ENCODE measurements at places on chromosomes 4 and X.
A peak's percentile ranks its signal among the peaks of the same experiment; 100 is the strongest.

DNA sequence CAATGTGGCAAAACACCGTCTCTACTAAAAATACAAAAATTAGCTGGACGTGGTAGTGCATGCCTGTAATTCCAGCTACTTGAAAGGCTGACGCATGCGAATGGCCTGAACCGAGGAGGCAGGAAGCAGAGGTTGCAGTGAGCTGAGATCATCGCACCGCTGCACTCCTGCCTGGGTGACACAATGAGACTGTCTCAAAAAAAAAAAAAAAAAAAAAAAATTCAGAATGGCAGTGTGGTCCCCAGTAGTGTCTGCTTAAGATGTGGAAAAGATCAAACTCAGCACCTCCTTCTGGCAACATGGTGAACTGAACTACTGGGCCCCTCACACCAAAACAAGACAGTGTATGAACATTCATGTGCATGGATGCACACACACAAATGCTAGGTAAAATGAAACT is 32.2 kb downstream of the SMS start:
- no peak for DNase-seq

DNA sequence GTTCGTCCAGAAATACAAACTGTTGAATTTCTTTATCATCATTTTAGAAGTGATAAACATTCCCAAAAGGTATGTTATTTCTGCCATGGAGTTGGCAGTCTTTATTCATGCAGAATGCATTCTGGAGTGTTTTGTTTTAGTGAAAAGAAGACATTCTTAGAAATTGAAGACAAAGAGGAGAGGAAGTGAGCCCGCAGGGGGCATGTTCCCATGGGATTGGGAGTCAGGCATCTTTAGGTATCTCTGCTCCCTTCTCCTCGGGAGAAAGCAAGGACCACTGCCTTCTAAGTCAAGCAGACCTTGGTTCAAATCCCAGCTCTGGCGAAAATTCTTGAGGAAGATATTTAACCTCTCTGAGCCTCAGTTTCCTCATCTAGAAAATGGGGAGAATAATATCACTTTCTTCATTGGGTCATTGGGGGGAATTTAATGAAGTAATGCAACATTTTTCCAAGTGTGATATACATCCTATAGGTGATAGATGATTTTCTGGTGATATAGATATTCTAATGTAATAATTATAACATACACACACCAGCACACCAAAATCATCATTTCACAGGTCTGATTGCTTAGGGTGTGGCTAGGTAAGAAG is 26.5 kb upstream of the CHRNA9 start:
- no peak for DNase-seq

DNA sequence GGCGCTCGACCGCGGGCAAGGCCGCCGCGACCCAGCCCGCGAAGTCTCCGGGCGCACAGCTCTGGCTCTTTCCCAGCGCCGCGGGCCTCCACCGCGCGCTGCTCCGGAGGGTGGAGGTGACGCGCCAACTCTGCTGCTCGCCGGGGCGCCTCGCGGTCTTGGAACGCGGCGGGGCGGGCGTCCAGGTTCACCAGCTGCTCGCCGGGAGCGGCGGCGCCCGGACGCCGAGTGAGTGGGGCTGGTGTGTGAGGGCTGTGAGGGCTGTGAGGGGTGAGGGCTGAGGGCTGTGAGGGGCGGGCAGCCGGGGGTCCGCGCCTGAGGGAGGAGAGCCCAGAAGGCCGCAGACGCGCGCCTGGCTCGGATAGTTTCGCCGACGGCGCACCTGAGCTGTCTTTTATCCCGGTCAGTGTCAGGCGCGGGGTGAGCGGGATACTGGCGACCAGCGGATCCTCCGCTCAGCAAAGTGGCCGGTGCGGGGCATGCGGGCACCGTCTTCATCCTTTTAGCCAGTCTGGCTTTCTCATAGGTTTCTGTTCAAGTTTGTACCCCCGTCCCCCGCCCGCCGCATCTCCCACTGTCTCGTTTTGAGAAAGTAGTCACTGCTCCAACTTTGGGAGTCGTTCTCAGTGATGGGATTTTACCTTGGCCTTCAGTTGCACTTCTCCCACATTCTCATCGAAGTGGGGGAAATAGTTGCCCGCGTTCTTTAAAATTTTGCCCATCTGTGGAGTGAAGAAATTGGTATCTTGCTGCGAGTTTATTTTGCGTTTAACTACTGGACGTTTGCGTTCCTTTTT is 586 bp downstream of the HERC5 start:
- peak; percentile 75 for DNase-seq

DNA sequence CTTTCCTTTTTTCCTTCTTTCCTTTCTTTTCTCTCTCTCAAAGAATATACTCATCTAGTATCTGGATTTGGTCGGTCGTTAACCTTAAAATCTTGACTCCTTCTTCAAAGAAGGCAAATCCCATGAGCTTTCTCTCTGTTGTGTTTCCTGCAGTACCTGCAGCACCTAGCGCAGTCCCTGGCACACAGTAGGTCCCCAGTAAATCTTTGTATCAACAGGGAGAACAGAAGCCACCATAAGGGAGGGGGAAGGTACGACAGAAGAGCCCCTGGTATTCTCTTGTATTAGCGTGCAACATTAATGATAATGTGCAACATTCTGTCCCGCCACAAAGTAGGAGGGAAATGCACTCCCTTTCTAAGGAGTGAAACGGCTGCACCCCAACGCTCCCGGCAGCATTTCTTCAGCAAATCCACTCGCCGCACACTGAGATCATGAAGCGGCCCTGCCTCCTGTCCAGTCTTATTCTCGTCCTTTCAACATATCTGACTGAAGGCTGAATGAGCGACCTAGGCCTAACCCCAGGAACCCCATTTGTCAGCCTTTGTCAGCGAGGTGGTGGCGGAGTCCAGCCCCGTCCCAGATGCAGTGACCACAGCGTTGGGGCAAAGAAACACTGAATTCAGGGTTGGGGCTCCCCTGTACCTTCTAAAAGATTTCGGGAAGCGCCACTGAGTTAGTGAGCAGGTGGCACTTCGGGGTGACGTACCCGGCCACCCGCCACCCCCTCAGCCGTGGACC is 133.7 kb downstream of the AMELX start:
- DNase-seq: no peak

- DNase-seq: no peak
Observed at GRCh38 chrX:76920607-76921006, 493.1 kb downstream of the MAGEE1 start.

DNA sequence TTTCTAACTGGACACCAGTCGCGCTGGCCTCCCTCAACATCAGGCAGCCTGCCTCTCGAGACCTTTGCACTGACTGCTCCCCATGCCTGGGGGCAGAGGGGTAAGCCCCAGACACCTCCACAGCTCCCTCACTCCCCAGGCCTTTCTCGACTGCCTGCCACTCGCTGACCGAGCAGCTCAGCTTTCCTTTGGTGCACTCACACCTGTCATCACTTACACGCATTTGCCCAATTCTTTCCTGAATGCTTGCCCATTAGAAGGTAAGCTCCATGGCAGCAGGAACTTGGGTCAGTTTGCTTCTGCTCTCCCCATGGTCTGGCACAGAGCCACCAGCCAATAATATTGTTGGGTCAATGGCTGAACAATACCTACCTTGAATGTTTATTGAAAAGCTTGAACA is 32.2 kb upstream of the PROM1 start:
- DNase-seq: no peak

DNA sequence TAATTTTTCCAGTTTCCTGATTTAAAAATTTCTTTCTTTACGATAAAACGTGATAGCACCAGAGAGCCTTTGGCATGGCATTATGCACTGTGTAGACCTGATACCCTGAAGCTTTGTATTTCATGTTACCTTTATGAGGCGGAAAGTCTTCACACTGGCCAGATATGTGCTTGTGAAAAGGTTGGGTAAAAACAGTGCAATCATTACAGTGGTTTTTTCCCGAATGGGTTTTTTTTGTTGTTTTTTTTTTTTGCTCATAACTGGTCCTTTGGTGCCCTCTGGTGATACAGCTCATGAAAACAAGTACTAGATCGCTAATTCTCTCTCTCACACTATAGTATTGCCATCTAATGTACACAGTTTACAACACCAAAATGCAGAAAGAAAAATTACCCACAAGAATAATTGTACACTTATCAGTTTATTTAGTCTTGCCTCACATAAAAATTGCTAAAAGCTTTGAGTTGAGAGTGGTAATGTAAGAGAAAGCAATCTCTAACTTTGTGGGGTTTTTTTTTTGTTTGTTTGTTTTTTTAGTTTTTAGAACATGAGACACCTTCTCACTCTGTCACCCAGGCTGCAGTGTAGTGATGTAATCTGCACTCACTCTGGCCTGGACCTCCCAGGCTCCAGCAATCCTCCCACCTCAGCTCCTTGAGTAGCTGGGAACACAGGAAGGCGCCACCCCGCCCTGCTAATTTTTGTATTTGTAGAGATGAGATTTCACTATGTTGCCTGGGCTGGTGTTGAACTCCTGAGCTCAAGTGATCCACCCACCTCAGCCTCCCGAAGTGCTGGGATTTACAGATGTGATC is 21.3 kb downstream of the SPCS3 start:
- no peak for DNase-seq

DNA sequence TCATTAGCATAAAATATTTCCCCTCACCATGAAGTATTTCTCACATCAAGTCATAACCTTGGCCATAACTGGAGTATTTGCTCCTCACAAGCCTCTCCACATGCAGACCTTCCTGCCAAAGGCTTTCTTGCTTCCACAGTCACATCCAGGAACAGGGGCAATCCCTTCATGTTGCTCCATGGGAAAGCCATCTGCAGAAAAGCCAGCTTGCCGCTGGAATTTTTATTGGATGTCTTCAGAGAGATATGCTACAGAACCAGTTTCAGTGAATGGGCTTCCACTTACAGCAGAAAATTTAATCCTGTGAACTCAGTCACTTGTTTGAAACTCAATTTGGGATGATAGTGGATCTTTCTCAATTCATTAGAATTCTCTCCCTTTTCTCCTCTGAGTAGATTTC is 3.2 kb upstream of the CDKN2AIP start:
- DNase-seq: no peak

GRCh38 chr4:44660396-44660795 is 9.0 kb upstream of the YIPF7 start:
- no peak for DNase-seq

GRCh38 chrX:46994096-46994495 is 81.9 kb downstream of the JADE3 start:
- no peak for DNase-seq

DNA sequence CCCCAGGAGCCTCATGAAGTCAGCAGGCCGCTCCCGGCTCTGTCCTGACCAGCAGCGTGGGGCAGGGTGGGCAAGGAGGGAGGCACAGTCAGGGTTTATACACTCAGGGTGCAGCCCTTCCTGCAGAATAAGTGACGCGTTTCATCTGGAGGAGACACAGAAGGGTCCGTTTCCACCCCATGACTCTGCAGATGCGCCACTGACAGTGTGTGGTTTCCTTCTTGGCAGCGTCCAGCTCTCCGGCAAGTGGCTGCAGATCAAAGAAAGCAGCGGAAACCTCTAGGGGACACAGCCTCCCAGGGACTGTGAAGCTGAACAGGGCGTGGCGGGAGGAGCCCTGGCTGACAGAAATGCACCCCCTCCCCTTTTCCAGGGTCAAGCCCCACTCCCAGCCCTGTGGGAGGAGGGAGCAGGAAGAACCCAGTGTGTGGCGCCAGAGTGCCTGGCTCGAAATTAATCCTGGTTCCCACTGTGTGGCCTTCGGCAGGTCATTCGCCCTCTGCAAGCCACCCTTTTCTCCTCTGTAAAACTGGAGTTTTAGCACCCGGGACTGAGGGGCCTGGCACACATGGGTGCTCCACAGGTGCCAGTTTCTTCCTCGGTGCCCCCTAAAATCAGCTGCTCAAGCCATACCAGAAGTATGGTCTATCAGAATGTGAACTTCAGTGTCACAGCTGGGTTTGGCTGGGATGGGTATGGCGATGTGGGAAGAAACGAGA is 17.3 kb upstream of the TBC1D14 start:
- peak; percentile 79 for DNase-seq

DNA sequence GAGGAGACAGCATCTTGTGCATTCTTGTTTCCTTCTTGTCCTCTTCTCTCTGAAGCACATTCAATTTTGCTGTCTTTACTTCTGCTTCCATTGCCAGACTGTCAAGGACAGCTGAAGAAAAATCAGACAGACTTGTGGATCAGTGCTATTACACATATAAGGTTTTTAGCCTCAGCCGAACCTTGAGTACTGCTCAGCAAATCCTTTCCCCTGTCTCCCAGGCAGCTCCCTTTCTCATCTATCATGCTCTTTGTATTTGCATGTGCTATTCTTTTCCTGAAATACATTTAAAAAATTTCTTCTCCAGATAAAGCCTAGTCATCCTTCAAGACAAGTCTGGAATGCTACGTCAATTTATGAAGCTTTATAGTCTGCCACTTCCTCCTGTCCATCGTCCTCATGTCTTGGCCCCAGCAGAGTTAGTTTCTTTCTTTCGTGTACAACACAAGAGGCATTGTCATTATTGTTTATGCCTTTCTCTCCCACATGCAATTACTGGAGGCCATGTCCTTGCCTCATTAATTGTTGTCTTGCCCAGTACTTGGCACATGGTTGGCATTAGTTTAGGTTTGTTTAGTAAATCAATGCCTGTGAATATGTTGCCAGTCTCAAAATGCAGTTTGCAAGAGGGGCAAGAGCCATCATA is 45.1 kb downstream of the ADGRL3 start:
- no peak for DNase-seq

DNA sequence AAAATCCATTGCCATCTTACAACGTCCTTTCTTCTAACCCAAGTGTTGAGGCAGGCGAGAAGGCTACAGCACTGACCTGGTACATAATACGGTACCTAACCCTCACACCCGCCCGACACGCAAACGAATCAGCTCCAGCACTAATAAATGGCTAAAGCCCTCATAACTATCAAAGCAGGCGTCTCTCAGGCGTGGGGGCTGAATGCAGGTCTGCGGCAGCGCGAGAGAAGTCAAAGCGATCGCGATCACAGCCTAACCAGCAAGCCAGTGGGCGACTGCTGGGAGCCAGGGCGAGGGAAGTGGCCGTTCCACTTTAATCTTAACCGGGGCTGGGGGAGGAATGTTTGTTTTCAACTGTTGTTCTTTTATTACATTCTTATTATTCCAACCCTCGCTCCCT is 1.5 kb downstream of the CDX4 start:
- DNase-seq: peak; percentile 47

DNA sequence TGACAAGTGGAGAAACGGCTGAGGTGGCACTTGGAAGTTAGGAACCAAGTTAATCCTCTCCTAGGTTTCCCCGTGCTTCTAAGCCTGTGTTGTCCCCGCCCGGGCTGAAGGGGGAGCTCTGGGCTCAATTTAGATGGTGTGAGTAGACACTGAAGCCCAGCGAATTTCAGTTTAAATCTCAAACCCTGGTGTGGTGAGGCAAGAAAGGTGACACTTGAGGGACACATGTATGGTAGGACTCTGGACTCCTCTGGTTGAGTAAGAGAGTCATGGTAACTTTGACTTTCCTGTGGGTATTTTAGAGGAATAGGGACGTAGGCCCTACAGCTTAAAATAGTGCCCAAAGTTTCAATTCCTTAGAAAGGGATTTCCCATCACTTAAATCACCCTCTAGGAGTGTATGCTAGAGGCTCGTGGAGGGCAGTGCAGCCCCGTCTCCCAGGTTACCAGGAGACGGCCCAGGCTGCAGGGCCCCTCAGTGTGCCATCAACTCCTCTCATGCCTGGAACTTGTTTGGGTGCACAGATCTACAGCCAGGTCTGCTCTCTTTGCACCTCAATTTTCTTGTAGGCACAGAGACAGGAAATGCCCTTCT is 24.0 kb downstream of the HAND2 start:
- peak; percentile 76 for DNase-seq
